ENCODE measurements at places on chromosomes 1 and 21. TPM values are rescaled to one million over a fixed set of nuclear protein-coding genes. Genes with fewer than 3 reads are reported as not detected.

The LCE3E gene
- not detected for total RNA-seq

The TSPEAR gene
- total RNA-seq, result not detected

The ANKRD34A gene
- total RNA-seq, result 1.4 TPM

The AMPD1 gene
- total RNA-seq, result not detected

The B3GALT2 gene
- 0.08 TPM for total RNA-seq

The C1orf185 gene
- not detected for total RNA-seq

The FAM163A gene
- not detected for total RNA-seq

The ERICH3 gene
- total RNA-seq, result not detected

The PCAT6 gene
- total RNA-seq, result 2.2 TPM

The HSD3B2 gene
- 1.2 TPM for total RNA-seq

The CELF3 gene
- not detected for total RNA-seq

The AKR7A3 gene
- total RNA-seq, result 1.4 TPM

The PTPRC gene
- total RNA-seq, result 1.4 TPM

The IRF6 gene
- 0.64 TPM for total RNA-seq

The SASS6 gene
- total RNA-seq, result 6.2 TPM

The KCNE1 gene
- not detected for total RNA-seq

The ERMAP gene
- total RNA-seq, result 15.3 TPM

GRCh38 chr1:116682641-116683221 is 15.2 kb upstream of the IGSF3 start:
- H3K27me3 ChIP-seq, result no peaks in the 10 kb centered on the region
- DNase-seq, result no peak
- no peaks in the 10 kb centered on the region for H3K36me3 ChIP-seq
- H3K4me1 ChIP-seq, result no peaks in the 10 kb centered on the region
- H3K27ac ChIP-seq, result no peak overlapping the region
- no peak overlapping the region for H3K4me3 ChIP-seq

- H3K4me3 ChIP-seq, result no peak overlapping the region
- H3K36me3 ChIP-seq, result no peaks in the 10 kb centered on the region
- peaks cover 5% of the 10 kb centered on the region for H3K27me3 ChIP-seq
- no peak for DNase-seq
Measured at GRCh38 chr1:86068841-86069756, 87.5 kb downstream of the COL24A1 start.

DNA sequence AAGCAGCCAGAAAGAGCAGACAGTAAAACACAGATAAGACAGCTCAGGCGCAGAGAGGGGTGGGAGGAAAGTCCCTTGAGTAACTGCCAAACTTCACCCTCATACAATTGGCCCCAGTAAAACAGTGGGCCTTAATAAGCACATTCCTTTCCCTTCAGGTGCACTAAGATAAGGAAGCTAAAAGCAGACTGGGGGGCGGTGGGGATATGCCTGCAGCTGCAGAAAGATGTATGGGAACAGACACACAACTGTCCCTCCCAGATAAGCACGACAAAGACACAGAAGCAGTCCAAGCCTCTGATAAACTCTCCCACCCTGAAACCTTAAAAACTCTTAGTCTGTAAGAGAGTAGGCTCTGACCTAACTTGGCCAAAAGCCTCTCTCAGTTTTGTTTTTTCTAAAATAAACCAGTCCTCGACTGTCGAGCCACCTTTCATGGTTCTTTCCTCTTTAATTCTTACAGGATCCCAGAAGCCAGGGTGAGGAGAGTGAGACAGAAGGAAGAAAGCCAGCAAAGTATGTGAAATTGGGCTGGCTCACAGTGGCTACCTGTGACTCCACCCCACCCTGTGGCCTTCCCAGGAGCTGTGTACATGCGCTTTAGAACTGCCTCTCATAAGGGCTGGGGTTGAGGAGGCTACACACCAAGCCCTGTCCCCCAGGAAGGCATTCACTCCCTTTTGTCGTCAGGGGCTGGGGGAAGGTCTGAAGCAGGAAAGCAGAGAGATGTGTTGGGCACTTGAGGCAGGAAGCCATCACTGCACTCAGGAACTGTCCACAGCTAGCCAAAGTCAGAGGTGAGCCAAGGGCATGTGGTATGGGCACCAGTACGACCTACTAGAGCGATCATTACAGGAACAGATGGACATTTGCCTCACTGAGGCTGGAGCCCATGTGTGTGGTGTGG is 4.6 kb downstream of the PGLYRP4 start:
- H3K4me3 ChIP-seq, result no peak overlapping the region
- no peaks in the 10 kb centered on the region for H3K36me3 ChIP-seq
- no peak overlapping the region for H3K27ac ChIP-seq
- H3K4me1 ChIP-seq, result peaks cover 3% of the 10 kb centered on the region
- DNase-seq, result no peak
- H3K27me3 ChIP-seq, result peaks cover 10% of the 10 kb centered on the region

DNA sequence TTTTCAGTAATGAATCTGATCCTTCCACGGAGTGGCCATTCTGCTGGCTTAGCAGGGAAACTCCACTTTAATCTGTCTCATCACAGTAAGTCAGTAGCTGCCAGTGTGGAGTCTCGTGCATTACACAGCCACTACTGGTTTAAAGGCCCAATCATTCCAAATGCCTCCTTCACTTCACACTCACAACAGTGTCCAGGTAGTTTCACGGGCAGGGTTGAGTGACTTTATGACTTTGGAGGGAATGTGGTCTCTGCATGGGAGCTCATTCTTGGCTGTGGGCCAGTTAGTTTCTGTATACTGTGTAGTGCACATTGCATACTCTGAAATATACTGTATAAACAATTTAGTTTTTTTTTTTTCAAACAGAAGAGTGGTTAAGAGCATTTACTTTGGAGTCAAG is 34.6 kb upstream of the C1orf87 start:
- no peak overlapping the region for H3K27ac ChIP-seq
- H3K4me1 ChIP-seq, result no peaks in the 10 kb centered on the region
- H3K27me3 ChIP-seq, result no peaks in the 10 kb centered on the region
- no peaks in the 10 kb centered on the region for H3K36me3 ChIP-seq

DNA sequence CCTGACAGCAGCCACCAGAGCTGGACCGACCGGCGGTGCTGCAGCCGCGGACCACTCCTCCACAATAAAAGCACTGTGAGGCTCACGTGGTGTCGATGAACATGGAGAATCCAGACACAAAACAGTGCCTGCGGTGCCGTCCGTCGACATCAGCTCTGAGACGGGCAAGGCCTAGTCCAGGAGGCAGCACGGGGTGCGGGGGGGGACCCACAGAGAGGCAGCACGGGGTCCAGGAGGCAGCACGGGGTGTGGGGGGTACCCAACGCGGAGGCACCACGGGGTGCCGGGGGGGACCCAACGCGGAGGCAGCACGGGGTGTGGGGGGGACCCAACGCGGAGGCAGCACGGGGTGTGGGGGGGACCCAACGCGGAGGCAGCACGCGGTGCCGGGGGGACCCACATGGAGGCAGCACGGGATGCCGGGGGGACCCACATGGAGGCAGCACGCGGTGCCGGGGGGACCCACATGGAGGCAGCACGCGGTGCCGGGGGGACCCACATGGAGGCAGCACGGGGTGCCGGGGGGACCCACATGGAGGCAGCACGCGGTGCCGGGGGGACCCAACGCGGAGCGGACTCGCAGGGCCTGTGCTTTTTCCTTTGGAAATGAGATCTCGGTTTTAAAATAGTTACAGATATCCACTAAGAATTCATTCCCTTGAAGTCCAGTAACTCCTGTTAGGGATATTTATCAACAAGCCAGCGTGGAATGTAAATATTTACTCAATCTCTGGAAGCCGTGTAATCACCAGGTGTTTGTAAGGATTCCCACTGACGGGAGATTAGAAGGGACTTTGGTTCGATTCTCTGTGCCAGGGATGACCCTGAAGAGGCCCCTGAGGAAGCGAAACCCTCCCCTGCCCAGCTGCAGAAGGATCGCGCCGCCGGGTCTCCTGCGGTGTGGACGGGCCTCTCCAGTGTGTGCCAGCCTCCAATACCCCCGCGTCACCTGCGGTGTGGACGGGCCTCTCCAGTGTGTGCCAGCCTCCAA is 52.1 kb downstream of the COL6A1 start:
- no peak overlapping the region for H3K27ac ChIP-seq
- no peaks in the 10 kb centered on the region for H3K27me3 ChIP-seq
- no peak overlapping the region for H3K4me3 ChIP-seq
- no peak for DNase-seq
- no peaks in the 10 kb centered on the region for H3K4me1 ChIP-seq
- no peaks in the 10 kb centered on the region for H3K36me3 ChIP-seq

GRCh38 chr1:175232335-175232734 is 39.8 kb upstream of the KIAA0040 start:
- no peak for DNase-seq
- H3K27ac ChIP-seq, result no peak overlapping the region
- H3K36me3 ChIP-seq, result no peaks in the 10 kb centered on the region
- no peaks in the 10 kb centered on the region for H3K27me3 ChIP-seq

DNA sequence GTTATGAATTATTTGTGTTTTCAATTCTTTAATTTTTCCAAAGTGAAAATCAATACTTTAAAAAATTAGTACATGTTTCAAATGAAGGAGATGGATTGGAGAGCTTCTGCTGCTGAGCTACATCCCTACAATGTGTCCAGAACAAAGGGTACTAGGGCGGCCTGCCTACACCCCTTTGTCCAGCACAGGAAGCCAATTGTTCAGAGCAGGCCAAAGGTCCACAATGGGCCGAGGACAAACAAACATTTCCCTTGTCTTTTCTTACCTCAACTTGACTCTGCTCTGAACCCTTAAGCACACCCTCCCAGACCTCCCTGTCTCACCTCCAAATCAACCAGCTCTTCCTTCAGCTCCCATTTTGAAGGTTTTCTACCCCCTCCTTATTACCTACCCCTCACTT is 39.4 kb upstream of the CAMK1G start:
- no peaks in the 10 kb centered on the region for H3K4me1 ChIP-seq
- no peak overlapping the region for H3K27ac ChIP-seq
- DNase-seq, result no peak
- H3K4me3 ChIP-seq, result no peak overlapping the region
- H3K27me3 ChIP-seq, result no peaks in the 10 kb centered on the region

GRCh38 chr1:29415861-29416260 is 179.5 kb downstream of the PTPRU start:
- DNase-seq, result no peak
- H3K4me3 ChIP-seq, result no peak overlapping the region
- no peak overlapping the region for H3K27ac ChIP-seq
- H3K36me3 ChIP-seq, result no peaks in the 10 kb centered on the region

GRCh38 chr1:94236630-94237290 is 624 bp downstream of the ARHGAP29 start:
- H3K27me3 ChIP-seq, result no peaks in the 10 kb centered on the region
- peaks cover 32% of the 10 kb centered on the region for H3K4me1 ChIP-seq
- peak overlapping the region; percentile 98 for H3K4me3 ChIP-seq

DNA sequence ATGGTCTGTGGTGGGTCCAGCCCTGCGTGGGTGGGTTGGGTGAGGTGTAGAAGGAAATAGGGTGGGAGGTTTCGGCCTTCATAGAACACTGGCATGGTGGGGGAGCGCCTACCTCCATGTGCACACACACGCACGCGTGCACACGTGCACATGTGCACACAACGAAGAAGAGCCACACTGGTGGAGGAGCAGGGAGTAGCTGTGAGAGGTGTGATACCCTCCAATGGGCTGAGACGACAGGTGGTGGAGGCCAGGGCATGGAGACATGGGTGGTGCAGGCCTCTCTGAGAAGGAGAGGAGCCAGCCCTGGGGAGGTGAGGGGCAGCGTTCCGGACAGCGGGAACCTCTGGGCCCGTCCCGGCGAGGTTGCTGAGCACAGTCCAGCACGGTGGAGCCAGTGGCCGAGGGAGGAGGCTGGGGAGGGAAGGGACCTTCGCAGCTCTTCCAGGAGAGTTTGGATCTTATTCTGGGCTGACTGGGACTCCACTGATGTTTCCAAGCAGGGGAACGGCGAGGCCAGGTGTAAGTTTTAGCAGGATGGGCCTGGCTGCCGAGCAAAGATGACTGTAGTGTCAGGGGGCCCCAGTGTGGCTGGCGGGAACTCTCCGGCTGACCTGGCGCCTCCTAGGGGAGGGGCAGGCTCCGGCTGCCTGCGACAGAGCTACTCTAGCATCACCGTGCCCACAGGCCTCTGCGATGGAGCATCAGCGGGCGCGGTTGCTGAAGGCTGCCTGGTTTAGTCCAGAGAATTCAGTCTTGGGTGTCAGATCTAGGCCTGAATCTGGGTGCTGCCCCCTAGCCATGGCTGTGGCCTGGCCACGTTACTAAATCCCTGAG is 107.2 kb downstream of the ARHGEF10L start:
- no peak overlapping the region for H3K4me3 ChIP-seq
- no peaks in the 10 kb centered on the region for H3K4me1 ChIP-seq
- H3K27ac ChIP-seq, result no peak overlapping the region
- H3K36me3 ChIP-seq, result no peaks in the 10 kb centered on the region
- no peak for DNase-seq

DNA sequence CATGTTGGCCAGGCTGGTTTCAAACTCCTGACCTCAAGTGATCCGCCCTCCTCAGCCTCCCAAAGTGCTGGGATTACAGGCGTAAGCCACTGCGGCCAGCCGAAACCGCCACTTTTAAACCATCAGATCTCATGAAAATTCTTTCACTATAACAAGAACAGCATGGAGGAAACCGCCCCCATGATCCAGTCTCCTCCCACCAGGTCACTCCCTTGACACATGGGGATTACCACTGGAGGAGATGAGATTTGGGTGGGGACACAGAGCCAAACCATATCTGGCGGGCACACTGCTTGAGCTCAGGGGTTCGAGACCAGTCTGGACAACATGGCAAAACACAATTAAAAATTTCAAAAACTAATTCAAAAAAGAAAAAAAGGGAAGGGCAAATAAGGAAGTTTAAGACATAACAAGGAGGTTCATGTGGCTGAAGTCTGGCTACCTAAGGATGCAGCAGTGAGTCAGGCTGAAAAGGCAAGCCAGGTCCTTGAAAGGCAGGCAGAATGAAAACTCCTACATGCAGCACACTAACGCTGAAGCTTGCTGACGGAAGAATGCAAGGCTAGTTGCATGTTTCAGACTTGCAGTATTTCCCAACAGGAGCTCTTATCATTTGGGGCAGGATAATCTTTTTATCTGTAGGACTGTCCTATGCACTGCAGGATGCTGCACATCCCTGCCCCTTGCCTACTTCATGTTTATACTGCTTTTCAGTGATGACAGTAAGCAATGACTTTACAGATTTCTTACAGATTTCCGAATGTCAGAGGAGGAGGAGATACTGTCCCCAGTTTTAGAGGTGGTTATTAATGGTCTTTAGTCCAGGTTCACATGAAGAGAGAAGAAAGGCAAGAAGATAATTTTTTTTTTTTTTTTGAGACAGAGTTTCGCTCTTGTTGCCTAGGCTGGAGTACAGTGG is 49.3 kb downstream of the FBXO42 start:
- H3K27me3 ChIP-seq, result no peaks in the 10 kb centered on the region
- no peak overlapping the region for H3K27ac ChIP-seq
- H3K4me3 ChIP-seq, result no peak overlapping the region
- no peak for DNase-seq
- no peaks in the 10 kb centered on the region for H3K4me1 ChIP-seq
- no peaks in the 10 kb centered on the region for H3K36me3 ChIP-seq

GRCh38 chr1:22772014-22772413 is 61.4 kb downstream of the EPHB2 start:
- no peaks in the 10 kb centered on the region for H3K36me3 ChIP-seq
- DNase-seq, result no peak

DNA sequence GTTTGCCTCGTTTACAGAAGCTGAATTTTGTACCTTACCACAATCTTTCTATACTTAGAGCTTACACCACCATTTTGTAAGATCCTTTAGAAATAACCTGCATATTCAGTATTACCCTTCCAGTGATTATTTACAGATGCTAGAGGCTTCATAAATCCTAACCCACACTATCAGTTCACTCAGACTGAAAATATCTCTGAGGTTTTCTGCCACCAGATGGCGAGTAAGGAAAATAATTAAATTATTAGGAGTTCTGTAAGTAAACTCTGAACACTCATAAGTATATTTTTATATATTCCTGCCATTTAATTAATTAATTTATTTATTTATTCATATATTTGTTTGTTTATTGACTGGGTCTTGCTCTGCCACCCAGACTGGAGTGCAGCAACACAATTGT is 1635.2 kb downstream of the PLA2G4A start:
- H3K36me3 ChIP-seq, result no peaks in the 10 kb centered on the region
- H3K27ac ChIP-seq, result no peak overlapping the region
- H3K27me3 ChIP-seq, result no peaks in the 10 kb centered on the region
- no peak for DNase-seq

Measured in Panc1 (cell line).